Kidney tubule cell (primary cell): ENCODE measurements at places on chromosomes 7 and 10.

- DNase-seq = no peak
Measured at GRCh38 chr10:124420254-124420653, 1.5 kb upstream of the OAT start.

DNA sequence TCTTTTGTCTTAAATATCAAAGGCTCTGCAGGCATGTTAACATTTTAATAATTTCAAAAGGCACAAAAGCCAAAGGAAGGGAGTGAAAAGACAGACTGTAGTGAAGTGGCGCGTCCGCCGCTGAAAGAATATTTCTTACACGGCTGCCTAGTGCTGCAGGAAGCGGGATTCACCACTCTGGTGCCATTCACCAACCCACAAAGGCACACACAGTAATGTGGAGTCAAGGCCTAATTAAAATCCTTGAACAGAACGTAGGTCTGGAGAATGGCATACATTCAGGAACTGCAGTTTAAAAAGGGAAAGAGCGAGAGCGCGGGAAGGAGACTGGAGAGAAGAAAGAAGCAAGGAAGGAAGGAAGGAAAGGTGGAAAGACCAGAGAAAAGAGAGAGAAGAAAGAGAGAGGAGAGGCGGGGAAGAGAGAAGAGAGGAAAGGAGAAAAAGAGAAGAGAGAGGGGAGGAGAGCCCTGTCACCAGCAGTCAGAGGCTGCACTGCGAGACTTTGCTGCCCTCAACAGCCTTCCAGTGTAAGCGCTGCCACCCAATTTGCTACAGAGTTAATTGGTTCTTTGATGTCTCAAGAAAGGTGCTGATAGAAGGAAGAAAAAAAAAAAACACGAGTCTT, 554.0 kb downstream of the MDFIC start:
- no peak for DNase-seq

DNA sequence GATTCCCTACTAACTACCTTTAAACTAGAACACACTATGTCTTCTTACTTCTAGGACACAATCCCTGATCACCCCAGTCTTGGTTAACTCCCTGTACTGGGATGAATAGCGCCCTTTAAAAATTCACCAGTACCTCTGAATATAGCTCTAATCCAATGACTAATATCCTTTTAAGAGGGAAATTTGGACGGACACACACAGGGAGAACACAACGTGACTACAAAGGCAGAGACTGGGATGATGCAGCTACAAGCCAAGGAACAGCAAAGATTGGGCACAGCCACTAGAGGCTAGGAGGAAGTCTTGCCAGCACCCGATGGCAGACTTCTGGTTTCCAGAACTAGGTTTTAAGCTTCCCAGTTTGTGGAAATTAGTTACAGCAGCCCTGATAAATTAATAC, 81.4 kb downstream of the MALSU1 start:
- no peak for DNase-seq

GRCh38 chr7:132480534-132480933, 95.7 kb downstream of the PLXNA4 start:
- DNase-seq = no peak

GRCh38 chr10:14312014-14312413, 18.7 kb downstream of the FRMD4A start:
- no peak for DNase-seq

DNA sequence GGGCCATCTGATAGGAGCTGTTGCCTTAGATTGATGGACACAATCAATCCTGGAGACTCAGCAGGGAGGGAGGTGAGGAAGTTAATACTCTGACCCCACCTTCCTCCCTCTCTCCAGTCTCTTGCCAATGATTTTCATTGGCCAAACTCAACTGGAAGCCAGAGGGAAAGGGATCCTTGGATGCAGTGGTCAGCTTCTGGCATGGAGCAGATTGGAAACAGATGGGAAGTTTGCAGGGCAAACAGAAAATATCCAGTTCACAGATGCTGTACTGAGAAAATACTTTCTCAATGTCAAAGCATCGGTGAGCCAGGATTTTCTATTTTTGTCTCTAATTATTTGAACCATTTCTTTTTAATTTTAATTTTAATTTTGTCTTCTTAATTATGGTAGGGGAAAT, 170.8 kb downstream of the BBS9 start:
- DNase-seq = no peak

DNA sequence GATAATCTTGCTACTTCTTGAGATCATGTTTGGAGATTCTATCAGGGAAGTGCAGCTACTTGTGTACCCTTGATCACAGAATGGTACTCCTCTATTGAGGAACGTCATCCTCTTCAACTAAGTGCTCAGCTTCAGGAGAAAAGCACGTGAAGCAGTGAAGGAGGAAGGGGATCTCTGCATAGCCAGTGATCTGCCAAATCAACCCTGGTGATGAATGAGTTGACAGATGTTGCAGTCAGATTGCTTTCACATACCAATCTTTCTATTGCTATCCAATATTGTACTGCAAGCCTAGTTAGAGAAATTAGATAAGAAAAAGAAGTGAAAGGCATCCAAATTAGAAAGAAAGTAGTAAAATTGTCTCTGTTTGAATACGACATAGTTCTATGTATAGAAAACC, 309.4 kb downstream of the TWIST1 start:
- DNase-seq = no peak

DNA sequence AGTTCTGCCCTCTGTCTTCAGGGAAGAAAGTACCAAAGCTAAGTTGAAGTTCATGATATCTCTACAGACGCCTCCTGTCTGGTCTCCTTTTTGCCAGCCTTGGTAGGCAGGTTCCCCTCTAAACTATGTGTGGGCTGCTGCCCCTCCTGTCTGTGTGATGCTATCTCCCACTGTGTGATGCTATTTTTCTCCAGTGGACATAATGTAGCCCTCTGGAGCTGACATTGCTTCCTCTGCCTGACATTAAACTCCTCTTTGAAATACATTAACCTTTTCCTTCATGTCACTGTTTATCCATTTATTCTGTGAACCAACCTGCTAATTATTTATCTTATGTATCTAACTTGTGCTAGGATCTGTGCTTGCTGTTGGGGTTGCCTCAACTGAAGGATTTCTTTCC, at the start of gene PRSS58:
TSS of gene PRSS58 (minus strand) at position 101 of the 400 bp plus-strand sequence. CDS start 351 bp downstream, outside the sequence.
- DNase-seq = no peak

GRCh38 chr10:24097751-24098207, 111.2 kb upstream of the KIAA1217 start:
- peak; percentile 43 for DNase-seq

GRCh38 chr10:1159131-1160061, 103.2 kb downstream of the WDR37 start:
- no peak for DNase-seq

DNA sequence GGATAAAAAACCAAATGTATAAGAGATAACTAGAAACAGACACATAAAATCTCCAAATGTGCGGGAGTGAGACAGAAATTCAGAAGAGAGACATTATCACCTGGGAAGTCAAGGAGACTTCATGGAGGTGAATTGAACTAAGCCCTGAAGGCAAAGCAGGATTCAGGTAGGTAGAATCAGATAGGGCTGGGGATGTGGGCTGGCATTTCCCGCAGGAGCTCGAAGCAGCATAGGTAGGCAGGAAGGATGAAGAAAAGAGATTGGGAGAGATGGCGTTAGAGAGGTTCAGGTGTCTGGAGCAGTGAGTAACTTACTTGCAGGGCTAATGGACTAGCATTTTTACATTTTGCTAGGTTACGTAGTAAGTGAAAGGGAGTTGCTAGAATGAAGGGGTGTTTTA, 58.2 kb upstream of the NRP1 start:
- DNase-seq = no peak

DNA sequence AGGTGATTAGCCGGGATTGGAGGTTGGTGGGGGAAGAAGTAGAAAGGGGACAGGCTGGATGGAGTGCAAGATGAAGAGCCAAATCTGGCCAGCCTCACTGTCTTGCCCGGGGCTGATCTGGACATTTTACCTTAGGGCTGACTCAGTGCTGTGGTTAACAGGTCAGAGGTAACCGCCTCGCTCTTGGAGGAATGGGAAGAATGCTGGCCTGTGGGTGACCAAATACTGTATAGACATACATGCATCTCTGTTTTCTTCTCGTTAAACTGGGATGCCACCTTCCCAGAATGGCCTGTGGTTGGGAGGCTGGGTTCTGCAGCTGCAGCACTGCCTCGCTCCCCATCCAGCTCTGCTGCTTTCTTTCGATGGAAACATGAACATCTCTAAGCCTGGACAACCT, 120.0 kb downstream of the SEC23IP start:
- peak; percentile 66 for DNase-seq

GRCh38 chr7:2106440-2106839, 126.3 kb downstream of the MAD1L1 start:
- no peak for DNase-seq

GRCh38 chr10:14820010-14820774, 17.6 kb downstream of the CDNF start:
- peak; percentile 72 for DNase-seq

DNA sequence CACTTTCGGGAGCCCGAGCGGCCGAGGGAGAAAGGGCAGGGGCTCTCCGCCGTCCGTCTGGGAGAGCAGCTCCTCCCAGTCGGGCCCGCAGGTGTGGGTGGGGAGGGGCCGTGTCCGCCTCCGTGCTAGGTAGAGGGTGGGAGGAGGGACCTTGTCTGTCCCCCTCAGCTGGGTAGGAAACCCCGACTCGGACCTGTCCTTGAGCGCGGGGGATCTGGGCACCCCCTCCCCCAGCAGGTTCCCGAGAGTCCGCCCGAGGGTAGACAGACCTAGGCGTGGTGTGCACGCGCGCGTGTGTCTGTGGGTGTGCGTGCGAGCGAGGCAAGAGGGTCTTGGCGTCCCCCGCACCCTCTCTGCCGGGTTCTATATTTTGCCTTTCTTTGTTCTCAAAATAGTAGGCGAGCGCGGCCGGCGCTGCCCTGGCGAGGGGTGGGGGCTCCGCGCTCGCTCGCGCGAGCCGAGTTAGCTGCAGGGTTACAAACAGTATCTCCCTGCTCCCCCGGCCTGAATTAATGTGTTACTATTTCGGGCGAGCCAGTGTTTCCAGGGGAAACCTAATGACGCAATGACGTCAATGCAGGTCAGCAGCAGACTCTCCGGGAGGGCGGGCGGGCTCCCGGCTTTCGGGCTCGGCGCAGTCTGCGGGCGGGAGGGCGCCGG, 73.9 kb upstream of the LEP start:
- DNase-seq = peak; percentile 87

- DNase-seq = no peak
Measured at GRCh38 chr10:112700215-112700671, 249.8 kb upstream of the TCF7L2 start.

- DNase-seq = peak; percentile 80
Measured at GRCh38 chr7:105849122-105849855, 27.1 kb downstream of the ATXN7L1 start.

DNA sequence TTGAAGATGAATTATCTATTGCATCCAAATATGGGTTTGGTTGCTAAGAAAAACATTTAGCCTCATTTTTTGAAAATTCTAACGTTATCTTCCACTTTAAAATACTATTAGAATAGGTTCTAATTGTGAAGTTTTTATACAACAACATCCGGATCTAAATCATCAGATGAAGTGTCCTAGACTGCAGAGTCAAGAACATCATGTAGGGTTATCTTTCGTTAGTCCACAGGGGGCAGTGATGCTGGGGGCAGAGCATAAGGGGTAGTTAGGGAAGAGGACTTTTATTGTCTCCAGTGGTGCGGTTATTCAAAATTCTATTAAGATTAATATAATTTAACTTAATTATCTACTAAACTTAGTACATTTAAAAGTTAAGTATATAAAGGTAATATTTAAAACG, 990.6 kb upstream of the PHF14 start:
- no peak for DNase-seq

DNA sequence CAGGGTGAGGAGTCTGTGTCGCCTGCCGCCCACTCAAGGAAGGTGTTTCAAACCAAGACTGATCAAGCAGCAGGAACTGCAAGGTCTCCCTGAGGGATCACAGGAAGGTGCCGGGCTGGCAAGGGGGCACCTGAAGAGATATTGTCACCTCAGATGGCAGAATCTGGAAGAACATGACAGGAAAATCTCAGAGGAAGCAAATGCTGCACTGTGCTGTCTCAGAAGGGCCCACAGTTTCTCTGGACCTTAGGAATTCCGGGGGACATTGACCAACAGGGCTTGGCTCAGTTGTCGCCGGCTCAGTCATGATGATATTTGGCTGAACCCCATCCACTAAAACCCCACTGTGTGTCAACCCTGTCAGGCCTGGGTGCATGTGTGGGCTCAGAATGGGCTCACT, 31.9 kb upstream of the GPR26 start:
- DNase-seq = no peak

- no peak for DNase-seq
Measured at GRCh38 chr7:150626696-150627095, 5.5 kb downstream of the GIMAP6 start.

DNA sequence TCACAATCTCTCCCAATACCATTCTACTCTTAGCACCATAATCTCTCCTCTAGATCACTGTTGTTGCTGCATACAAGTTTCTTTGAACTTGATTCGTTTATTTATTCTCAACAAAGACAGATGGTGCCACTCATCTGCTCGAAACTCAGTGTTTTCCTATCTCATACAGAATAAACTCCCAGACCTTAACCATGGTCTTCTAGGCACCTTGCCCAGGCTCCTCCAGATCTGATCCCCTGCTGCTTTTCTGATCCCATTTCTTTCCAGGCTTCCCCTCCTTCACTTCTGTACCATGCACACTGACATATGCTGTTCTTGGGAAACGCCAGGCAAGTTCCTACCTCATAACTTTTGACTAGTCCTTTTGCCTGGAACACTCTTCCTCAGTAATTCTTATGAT, 645.7 kb downstream of the DNAJB9 start:
- no peak for DNase-seq

- DNase-seq = no peak
Measured at GRCh38 chr10:113980408-113981087, 63.1 kb upstream of the ADRB1 start.

DNA sequence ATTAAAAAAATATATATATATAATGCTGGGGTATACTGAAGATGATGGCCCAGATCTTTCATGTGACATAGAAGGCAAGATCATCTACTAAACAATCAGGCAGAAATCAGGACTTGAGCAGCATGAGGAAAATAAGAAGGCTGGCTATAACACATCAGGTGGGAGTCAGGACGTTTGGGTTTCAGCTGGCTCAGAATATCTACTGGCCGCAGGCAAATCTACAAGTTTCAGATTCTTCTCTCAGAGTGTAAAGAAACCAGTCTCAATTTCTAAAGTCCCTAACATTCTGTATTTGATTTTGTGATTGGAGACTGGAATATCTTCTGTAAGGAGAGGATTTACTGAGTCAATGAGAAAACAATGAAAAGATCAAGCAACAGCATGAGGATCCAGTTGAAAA, 37.7 kb upstream of the FAM3C start:
- peak; percentile 23 for DNase-seq
